ENCODE measurements at places on chromosomes 7 and 10. TPM values are rescaled to one million over a fixed set of nuclear protein-coding genes. Genes with fewer than 3 reads are reported as not detected.

- no peak for DNase-seq
Observed at GRCh38 chr7:20916311-20916710, 129.6 kb upstream of the SP8 start.

DNA sequence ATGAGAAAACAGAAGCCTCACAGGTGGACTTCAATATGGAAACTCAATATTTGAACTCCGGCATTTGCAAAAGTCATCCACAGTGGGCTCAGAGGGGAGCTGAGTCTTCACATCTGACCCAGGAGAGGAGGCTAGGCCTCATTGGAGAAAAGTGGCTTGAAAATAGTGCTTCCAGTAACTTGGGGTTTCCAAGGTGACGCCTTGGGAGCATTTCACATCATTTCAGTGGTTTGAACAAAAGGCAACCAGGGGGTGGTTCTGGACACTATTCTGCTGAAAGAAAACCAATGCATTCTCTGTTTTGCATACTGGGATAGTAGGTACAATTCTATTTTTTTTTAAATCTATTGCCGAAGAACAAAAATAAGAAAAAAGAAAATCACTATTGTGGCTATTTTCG lies 599.2 kb upstream of the POM121L12 start:
- no peak for DNase-seq

DNA sequence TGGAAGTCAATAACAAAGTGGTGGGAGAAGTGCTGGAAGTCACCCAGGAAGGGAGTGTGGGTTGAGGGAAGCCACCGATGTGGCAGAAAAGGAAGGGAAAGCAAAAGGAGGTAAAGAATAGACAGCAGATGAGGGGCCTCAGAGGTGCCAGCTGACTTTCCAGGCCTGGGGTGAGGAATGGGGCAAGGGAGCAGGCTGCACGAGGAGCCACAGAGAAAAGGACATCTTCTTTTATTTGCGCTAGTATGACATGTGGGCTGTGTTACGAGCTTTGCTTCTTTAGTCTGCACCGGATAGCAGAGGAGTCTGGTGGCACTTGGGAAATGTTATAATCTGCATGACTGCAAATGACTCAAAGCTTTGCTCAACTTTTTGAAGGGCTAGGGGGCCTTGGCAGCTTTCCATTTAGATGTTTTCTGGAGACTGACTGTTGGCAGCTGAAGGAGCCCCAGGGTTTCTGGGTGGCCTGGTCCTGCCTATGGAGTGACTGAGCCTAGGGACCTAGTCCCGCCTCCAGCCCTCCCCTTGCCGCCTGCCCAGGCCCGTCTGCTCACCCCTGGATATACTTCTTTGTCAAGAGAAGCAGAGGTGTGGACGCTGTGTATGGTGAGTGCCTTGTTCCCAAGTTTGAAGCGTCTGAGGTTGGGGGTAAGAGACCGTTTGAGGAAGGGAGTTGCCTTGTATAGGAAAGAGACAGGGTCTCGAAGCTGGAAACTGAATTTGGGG lies 5.1 kb downstream of the PRXL2A start:
- DNase-seq = peak; percentile 14

GRCh38 chr10:13724484-13724883 lies 137.7 kb downstream of the PRPF18 start:
- DNase-seq = no peak

DNA sequence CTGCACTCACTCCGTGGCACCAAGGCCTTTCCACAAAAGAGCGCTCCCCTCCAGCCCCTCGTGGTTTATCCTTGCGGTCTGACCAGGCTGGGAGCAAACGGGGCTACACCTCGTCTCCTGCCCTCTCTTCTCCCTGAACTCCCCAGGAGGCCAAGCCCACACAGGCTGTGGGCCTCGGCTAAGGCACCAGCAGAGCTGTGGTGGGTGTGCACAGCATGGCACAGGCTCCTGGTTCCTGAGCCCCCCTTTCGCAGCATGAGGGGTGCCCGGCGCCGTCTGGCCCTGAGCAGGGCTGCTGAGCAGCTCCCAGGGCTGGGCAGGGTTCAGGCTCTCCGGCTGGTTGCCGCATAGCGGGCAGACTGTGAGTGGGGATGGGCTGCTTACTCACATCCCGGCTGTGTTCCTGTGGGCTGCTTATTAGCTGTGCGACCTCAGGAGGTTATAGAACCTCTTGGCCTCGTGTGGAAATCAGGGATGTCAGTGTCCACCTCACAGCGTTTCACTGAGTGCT lies 90.4 kb downstream of the ZMIZ1 start:
- no peak for DNase-seq

GRCh38 chr10:35872671-35873070 lies 230.6 kb upstream of the FZD8 start:
- DNase-seq = no peak

The EXOC6 gene
- 5.0 TPM for total RNA-seq

The PRLHR gene
- total RNA-seq = not detected

The SKIDA1 gene
- 2.3 TPM for total RNA-seq

The PALD1 gene
- 48.7 TPM for total RNA-seq

The PAX4 gene
- not detected for total RNA-seq

The CFAP58 gene
- total RNA-seq = 0.63 TPM

The PROSER2 gene
- 5.6 TPM for total RNA-seq
